Epithelial cell of proximal tubule (primary cell): ENCODE measurements at places on chromosomes 11 and 22. TPM values are rescaled to one million over a fixed set of nuclear protein-coding genes. Genes with fewer than 3 reads are reported as not detected.

Gene CHRM1
- total RNA-seq: not detected in 2 replicates

Gene WT1
- 3.0 and 10.6 TPM in 2 replicates for total RNA-seq

Gene EED
- total RNA-seq: 12.1 and 22.4 TPM in 2 replicates

Gene MS4A3
- total RNA-seq: not detected in 2 replicates

Gene A4GALT
- 16.2 and 17.8 TPM in 2 replicates for total RNA-seq

Gene NLRP6
- not detected in 2 replicates for total RNA-seq

Gene CACNA1I
- 0.06 TPM in 1 of 2 replicates, not detected in the other for total RNA-seq

Gene C1QTNF5
- 0.87 and 1.8 TPM in 2 replicates for total RNA-seq

Gene TEX12
- not detected in 2 replicates for total RNA-seq

Gene PYGM
- not detected in 2 replicates for total RNA-seq

Gene MS4A7
- not detected in 2 replicates for total RNA-seq

Gene PIH1D2
- 0.12 and 0.36 TPM in 2 replicates for total RNA-seq

DNA sequence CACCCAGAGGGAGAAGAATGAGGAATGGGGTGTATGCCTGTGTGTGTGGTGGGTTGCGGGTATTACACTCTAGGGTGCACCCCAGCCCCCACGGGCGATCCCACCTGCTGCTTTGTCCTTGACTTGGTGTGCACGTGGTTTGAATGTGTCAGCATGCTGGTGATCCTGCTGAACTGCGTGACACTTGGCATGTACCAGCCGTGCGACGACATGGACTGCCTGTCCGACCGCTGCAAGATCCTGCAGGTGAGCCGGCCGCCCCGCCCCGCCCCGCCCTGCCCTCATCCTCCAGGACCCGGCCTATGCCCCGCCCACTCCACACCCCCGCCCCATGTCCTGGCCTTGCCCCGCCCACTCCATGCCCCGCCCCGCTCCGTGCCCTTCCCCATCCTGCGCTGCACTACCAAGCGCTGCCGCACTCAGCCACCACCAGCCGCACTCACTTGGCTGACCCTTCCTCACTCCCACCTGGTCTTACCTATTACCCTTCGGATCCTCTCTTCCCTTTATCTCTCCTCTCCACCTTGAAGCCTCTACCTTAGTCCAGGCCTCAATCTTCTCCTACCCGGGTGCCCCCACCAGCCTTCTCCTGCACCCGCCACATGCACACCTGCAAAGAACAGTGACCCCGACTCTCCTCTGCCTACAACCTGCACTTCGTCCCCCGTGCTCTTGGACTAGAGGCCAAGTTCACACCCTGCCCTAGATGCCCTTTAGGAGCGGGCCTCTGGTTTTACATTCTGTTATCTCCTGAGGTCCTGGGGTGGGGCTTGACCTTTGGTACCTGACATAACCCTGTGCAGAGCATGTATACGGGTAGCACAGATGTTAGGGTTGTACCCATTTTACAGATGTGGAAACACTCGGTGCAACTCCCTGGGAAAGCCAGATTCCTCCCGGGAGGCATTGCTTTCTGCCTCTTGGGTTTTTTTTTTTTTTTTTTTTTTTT is 27.7 kb downstream of the CACNA1I start:
- no peak for DNase-seq

GRCh38 chr11:69360606-69361005 is 66.7 kb downstream of the MYEOV start:
- no peak for DNase-seq

DNA sequence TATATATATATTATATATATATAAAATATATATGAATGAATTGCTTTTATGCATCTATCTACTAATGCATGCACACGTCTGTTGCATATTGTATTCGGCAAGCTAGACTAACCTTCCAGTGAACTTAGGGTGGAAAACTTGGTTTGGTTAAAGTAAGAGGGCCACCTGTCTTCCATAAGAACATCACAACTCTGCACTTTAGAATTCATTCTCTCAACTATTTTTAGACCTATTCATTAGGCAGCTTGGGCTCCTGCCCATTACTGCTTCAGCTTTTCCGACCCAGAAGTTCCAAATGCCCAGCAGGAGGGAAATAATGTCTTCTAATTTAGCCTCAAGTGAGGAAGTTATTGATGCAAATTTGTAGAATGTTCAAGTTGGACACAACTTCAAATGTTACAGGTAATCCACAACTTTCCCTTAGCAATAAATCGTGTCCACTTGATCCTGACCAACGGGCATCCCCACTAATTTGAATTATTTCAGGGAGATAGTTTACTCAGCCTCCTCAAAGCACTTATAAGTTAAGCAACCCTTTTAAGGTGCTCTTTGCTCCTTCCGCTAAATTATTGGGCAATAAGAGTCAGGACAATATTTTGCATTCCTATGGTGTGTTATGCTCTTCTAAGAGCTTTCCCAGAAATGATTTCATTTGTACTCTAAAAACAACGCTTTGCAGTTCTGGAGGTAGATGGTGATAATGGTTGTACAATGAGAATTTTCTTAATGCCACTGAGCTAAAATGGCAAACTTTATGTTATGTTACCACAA is 132.3 kb downstream of the OPCML start:
- no peak for DNase-seq

- DNase-seq: no peak
Measured at GRCh38 chr11:130609121-130610035, 160.9 kb downstream of the ADAMTS15 start.

- DNase-seq: no peak
Measured at GRCh38 chr11:47932544-47932943, 47.8 kb upstream of the PTPRJ start.

DNA sequence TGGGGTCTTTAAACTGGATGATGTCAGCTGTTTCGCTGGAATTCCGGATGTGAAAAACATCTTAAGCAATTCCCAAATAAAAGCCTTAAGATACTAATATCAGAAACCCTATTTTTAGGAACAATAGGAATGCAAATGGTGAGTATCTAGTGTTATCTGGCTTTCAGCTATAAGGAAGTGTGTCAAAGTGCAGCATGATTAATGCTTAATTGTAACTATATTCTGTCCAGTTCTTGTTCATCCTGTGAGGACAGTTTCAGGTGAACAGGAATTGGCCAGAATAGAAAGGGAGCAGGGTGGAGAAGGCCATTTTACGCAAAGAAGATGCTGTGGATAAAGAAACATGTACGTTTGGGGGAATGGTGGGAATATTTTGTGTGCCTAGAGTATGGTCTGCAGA is 108.2 kb downstream of the RASSF10 start:
- no peak for DNase-seq

DNA sequence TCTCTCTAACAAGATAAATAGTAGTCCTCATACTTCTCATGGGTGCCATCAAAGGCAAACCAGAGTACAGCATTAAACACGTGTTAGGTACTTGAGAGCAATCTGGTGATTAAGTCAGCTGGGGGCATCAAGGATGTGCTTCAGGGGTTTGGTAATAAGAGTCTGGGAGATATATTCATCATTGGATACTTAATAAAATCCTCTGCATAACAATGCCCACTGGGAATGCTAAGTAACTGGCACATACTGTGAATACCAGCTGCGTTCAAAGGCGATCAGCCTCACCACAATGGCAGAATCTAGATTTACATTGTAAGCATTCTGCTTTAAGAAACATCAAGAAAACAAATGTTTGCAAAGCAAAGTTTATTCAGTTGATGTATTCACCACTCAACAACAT is 268.6 kb upstream of the PITPNB start:
- DNase-seq: no peak

- DNase-seq: no peak
Measured at GRCh38 chr11:76176463-76176862, 29.8 kb downstream of the WNT11 start.

- no peak for DNase-seq
Measured at GRCh38 chr11:65585396-65586246, 9.8 kb downstream of the EHBP1L1 start.

DNA sequence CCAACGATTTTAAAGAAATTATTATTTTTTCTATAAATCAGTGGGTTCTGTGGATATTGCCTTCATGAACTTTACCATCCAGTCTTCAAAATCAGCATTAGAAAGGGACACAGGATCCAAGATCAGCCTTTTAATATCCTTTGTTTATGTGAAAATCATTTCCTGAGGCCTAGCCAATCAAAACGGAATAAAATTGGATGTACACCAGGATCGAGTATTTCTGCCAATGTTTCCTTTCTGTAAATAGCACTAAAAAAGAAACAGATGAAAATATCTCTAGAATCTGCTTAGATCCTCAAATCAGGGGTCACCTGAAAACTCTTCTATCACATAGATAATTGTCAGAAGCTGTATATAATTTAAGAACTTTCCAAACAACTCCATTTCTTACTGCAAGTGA is 1598.5 kb downstream of the LRRC4C start:
- no peak for DNase-seq

DNA sequence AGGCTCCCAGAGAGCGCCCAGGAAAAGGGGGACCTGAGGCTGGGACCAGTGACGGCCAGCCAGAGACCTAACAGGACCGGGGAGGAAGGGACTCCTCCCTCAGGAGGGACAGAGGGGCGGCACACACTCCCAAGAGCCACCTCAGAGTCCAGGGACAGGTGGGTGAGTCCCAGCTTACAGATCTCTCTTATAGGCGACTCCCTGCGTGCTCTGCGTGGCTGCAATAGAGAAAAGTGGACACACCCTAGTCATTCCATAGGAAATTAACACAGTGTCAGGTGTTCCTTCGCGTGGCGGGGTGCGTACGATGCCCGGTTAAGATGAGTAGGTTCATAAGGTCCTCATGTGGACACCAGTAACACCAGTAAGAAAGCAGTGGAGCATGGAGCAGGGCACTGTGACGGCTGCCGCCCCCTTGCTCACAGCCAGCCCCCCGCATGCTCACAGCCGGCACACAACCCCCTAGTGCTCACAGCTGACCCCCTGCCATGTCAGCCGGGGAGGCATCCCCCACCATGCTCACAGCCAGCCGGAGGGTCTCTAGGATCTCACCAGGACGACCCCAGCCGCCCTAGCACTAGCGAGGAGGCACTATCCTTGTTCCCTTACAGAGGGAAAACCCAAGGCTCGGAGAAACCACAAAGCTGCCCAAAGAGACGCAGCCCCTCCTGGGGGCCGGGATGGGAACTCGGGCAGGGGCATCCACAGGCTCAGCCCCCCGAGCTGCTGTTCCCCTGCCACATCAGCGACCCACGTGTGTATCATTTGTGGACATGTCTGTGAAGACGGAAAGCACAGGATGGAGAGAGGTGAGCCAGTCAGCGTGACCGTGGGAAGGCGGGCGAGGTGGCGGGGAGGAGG is 426.8 kb downstream of the TBC1D22A start:
- DNase-seq: no peak

- no peak for DNase-seq
Measured at GRCh38 chr11:105618343-105618955, 8.6 kb downstream of the GRIA4 start.

GRCh38 chr11:5923794-5924193 is 18.3 kb upstream of the OR56A3 start:
- DNase-seq: no peak

DNA sequence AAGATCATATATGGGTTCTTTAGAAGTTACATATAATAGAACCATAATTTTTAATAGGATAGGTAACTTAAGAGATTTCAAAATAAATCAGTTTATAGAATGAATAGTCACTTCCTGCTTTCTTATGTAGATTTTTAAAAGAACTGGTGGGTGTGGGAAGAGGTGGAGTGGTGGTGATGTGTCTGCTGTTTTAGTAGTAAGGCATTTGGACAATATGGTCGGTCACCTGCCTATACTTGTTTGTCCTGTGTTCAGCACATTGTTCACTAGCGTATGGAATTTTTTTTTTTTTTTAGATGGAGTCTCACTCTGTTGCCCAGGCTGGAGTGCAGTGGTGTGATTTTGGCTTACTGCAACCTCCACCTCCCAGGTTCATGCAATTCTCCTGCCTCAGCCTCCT is 39.3 kb downstream of the CCDC81 start:
- no peak for DNase-seq

GRCh38 chr11:11119917-11120316 is 233.1 kb downstream of the CSNK2A3 start:
- DNase-seq: no peak

- no peak for DNase-seq
Measured at GRCh38 chr11:68651208-68651984, 32.9 kb upstream of the GAL start.

- DNase-seq: no peak
Measured at GRCh38 chr22:37710675-37711074, 13.8 kb downstream of the TRIOBP start.

GRCh38 chr11:68004551-68005335 is 846 bp upstream of the UNC93B1 start:
- no peak for DNase-seq

- DNase-seq: no peak
Measured at GRCh38 chr22:36180038-36180880, 19.7 kb upstream of the APOL3 start.

DNA sequence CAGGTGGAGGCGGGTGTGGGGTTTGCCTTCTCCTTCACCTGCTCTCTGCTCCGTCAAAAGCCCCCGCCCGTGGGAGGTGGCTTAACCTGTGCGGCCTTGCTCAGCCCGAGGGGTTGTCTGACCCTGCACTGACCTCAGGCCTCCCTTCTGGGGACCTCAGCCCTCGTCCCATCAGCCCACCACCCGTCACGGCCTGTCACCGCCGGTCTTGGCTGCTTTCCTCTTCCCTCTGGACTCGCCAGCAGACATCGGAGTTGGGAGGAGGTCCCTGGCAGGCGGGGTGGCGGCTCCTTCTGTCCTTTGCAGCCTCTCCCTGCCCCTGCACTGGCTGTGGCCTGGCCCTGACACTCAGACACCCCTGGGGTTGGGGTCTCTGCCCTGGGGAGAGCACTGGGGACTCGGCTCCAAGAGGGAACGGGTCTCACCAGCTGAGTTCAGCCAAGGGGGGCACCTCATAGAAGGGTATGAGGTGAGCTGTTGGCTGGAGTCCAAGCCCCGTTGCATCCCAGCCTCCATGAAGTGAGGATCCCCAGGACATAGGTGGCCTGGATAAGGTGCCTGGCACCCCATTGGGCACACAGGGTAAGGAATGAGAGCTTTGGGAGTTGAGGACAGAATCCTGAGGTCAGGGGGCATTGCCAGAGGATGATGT is 999.6 kb downstream of the BRD1 start:
- no peak for DNase-seq

- DNase-seq: no peak
Measured at GRCh38 chr22:35457729-35458546, 58.0 kb downstream of the MCM5 start.

- no peak for DNase-seq
Measured at GRCh38 chr11:110072930-110073329, 20.3 kb upstream of the ZC3H12C start.

DNA sequence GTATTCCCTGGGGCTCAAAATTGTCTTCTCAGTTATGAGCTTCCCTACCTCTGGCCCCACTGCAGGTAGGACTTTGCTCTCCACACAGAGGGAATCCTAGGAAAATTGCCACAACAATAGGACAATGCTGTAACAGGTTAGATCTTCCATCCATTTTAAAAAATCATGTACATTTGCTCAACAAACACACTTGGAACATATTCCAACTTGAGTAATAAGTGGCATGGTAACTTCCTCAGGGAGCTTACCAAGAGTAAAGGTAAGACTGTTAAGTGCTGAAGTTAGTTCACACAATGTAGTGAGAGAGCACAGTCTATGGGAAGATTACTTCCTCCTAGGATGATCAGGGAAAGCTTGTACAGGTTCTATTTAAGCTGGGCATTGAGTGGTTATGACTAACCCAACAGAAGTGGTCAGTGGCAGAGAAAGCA is 78.9 kb upstream of the BIRC3 start:
- no peak for DNase-seq

- no peak for DNase-seq
Measured at GRCh38 chr11:113247966-113248365, 66.4 kb upstream of the TTC12 start.

GRCh38 chr11:9397746-9398680 is 13.6 kb downstream of the IPO7 start:
- no peak for DNase-seq

- no peak for DNase-seq
Measured at GRCh38 chr11:58494101-58494500, 13.8 kb downstream of the OR5B21 start.

- DNase-seq: no peak
Measured at GRCh38 chr11:42596576-42597145, 715.1 kb upstream of the API5 start.
